ENCODE measurements at places on chromosomes 2 and 18. TPM values are rescaled to one million over a fixed set of nuclear protein-coding genes. Genes with fewer than 3 reads are reported as not detected.

GRCh38 chr2:8532438-8532837 is 149.4 kb upstream of the ID2 start:
- no peak for DNase-seq

GRCh38 chr2:46394649-46395510 is 84.5 kb upstream of the TMEM247 start:
- no peak for DNase-seq

DNA sequence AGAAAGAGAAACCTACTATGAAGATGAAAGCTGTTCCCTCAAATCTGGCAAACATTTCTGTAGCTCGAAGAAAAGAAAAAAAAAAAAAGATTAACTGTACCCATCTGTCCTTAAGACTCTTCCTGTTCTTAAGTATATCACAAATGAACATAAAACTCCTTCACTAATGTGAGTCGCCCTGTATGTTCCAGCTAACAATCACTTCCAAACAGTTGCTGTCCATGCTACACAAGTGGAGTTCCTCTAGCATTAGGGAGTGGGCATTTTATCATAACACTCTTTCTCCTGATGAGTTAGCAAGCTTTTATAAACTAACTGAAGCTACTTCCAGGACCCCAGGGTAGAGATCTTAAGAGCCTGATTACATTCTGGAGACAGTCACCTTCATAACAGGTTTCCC is 5.8 kb downstream of the CUL3 start:
- no peak for DNase-seq

Gene EPHA4
- total RNA-seq: 33.4 TPM

- DNase-seq: no peak
These were observed 2.4 kb upstream of the OR6B2 start for GRCh38 chr2:240032406-240033329.

DNA sequence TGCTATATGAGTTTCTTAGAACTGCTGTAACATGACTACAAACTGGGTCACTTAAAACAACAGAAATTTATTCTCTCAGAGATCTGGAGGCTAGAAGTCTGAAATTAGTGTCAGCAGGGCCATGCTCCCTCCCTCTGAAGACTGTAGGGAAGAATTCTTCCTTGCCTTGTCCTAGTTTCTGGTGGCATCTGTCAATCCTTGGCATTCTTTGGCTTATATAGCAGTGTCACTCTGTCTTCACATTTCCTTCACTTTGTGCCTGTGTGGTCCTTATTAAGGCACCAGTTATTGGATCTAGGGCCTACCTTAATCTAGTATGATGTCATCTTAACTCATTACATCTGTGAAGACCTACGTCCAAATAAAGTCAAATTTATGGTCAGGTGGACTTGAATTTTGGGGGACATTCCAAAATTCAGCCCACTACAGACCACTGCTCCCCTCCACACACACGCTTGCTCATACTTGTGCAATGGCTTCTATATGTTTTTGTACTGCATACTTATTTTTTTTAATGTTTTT is 7.6 kb downstream of the ZC3H15 start:
- no peak for DNase-seq

Gene PCARE
- total RNA-seq: not detected

GRCh38 chr2:26526589-26526988 is 48.7 kb upstream of the OTOF start:
- no peak for DNase-seq

DNA sequence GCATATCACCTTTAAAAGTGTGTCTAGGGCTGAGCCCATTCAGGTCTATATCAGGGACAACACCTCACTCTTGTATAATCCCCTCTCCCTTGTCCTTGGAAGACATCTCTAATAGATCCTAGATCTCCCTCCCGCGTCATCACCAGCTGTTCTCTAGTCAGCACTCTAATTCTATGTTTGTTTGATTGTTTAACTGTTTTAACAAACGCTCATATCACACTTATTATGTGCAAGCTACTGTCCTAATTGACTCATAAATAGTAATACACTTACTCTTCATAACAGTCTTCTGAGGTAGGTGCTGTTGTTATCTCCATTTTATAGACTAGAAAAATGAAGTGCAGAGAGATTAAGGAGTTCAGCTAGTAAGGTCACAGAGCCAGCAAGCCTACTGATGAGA is 1.6 kb upstream of the ERMN start:
- DNase-seq: no peak

Gene UGGT1
- 113 TPM for total RNA-seq

DNA sequence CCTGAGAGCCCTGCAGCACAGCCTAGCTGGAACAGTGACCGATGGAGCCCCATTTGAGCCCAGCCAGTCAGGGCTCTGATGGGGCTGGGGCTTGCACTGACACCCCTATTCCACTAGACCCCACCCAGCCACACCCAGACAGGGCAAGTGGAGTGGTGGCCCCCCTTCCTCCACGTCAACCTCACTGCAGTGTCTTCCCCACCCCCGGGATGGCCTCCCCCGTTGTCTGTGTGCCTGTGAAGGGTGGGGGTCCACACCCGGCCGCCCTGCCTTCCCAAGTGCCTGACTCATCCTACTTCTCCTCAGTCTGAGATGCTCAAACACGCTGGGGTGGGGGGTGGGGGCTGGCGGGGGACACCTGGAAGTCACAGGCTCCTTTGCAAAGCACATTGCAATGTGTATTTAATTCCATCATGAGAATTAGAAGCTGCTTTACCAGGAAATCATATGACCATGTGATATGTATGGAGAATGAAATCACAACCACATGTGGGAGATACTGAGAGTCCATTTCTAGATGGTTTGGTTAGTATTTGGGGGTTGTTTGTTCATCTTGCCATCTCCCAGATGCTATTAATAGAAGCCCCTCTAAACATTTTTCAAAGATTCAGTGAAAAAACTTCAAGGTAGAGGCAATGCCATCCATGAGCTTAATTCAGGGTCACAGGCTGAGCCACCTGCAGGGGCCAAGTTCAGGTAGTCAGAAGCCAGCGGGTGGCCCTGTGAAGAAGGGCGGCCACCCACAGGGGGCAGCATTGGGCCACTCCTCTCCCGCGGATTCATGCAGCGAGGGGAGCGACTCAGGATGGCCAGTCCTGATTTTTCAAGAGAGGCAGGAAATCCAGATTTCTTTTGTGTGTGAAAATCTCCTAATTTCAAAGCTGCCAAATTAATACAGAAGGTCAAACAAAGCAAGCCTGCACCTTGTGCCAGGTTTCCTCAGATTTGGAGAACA is 22.7 kb upstream of the GMPPA start:
- DNase-seq: no peak

DNA sequence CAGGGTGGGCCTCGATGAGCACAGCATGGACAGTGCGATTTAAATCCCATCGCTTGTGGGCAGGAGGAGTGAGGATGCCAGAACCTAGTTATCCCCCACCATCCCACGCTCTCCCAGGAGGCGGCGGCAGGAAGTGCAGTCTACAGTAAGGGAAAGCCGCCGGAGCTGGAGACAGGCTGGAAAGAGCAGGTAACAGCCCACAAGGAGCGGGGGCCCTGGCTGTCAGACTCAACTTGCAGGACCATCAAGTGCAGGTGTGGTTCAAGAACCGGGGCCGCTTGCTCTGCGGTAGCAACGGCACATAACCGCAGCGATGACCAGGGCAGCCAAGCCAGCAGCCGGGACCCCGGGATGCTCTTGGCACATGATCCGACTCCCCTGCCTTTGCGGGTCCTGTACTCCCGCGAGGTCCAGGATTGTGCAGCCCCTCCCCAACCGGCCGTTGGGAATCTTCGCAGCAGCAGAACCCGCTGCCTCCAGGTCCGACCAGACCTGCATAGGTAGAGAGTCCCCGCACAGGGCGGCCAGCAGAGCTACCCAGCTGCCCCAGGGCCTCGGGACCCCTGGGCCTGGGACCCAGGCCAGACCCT is 82.1 kb downstream of the BIN1 start:
- no peak for DNase-seq

Data from pulmonary artery endothelial cell (primary cell).